ENCODE measurements at places on chromosomes 4 and X.

GRCh38 chr4:80125252-80126177 is 52.5 kb upstream of the ANTXR2 start:
- no peak for DNase-seq

- no peak for DNase-seq
Measured at GRCh38 chr4:184755278-184755677, 21.4 kb upstream of the CENPU start.

DNA sequence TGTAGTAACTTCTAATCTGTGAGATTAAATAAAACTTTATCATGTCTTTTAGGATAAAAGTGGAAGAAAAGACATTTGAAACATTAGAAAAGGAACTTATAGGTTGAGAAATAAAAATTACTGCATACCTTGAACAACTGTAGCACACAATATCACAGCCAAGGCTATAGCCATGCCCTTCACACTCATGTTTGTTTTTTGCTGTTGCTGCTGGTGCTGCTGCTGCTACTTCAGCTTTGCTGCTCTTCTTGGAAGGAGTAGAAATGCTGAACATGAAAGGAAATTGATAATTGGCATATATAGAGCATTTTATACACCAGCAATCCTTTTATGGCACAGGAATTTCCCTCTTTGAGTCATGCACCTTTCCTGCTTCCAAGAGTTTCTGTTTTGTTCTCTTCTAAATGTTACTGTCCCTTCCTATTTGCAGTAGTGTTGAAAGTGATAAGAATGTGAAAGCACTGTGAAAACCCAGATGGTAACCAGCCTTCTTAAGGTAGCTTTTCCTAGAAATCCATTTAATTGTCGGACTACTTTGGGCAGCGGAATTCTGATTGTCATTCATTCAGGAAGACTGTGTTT is at the start of gene CXCL11:
Gene CXCL11, minus strand, starts transcription at position 272 of the 582 bp plus-strand sequence. Its CDS starts 83 bp downstream, at position 189.
- no peak for DNase-seq

DNA sequence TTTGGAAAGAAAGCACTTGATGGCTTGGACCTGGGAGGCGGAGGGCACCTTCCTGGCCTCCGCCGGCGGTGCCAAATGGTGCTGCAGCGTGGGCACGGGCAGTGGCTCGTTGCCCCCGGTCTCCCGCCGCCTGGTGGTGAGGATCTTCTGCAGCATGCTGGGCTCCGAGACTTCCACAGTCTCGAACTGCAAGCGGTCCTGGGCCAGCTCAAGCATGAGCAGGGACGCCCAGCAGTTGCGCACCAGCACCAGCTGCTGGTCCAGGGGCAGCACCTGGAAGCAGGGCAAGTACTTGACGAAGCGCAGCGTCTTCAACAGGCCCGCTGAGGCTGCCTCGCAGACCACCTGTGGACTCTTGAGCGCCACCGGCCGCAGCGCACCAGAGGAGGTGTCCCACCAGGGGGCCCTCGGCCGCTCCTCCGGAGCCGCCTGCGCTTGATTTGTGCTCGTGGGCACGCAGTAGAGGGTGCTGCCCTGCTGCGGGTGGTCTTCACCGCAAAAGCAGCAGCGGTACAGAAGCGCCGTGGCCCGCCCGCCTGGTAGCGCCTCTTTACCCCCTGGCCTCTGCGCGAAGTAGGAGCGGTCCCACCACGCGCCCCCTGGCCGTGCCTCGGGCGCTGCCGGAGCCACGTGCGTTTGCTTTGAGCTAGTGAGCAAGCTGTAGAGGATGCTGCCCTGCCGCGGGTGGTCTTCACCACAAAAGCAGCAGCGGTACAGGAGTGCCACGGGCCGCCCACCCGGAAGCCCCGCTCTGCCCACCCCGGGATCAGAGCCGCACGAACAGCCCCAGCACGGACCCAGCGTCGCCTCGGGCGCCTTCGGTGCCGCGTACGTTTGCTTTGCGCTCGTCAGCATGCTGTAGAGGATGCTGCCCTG is 689 bp downstream of the NR0B1 start:
- no peak for DNase-seq

DNA sequence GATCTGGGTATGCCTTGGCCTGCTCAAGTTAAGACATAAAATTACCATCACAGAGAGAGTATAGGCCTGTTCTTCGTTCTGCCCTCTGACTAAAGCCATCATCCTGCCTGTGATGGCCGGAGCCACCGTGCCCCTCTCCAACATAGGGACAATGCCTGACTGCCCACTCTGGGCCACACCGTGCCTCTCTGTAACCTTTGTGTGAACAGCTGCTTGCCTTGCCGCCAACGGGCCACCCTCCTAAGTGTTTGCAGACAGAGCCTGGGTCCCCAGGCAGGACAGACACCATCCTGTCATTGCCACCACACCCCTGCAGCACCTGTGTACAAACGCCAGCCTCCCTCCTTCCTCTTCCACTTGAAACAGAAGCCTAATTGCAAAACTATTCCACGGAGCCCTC is 298.7 kb upstream of the TENM3 start:
- DNase-seq, result no peak

- DNase-seq, result no peak
Measured at GRCh38 chr4:34328939-34329338, 1915.4 kb downstream of the ARAP2 start.

- DNase-seq, result no peak
Measured at GRCh38 chr4:54779476-54780148, 121.9 kb downstream of the KIT start.

DNA sequence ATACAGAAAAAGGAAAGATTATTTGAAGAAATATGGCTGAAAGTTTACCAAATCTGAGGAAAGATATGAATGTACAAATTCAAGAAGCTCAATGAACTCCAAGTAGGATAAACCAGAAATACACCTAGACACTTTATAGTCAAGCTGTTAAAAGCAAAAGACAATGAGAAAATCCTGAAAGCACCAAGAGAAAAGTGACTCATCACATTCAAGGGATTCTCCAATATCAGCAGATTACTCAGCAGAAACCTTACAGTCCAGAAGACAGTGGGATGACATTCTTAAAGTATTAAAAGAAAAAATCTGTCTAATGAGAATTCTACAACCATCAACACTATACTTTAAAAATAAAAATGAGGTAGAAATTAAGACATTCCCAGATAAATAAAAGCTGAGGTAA is 223.8 kb upstream of the ZCCHC13 start:
- no peak for DNase-seq

- no peak for DNase-seq
Measured at GRCh38 chr4:144451766-144452450, 194.0 kb upstream of the HHIP start.

GRCh38 chr4:98921292-98921691 is 7.6 kb downstream of the EIF4E start:
- DNase-seq, result no peak

Data from stimulated activated CD8-positive, alpha-beta memory T cell treated with anti-CD3 and anti-CD28 coated beads, Interleukin-7, amount 100 ng/mL, for 1 hour (primary cell).